Stimulated activated CD4-positive, alpha-beta T cell treated with anti-CD3 and anti-CD28 coated beads, Interleukin-15, amount 100 ng/mL, for 24 hours (primary cell): ENCODE measurements at places on chromosomes 16 and 17.

GRCh38 chr17:7775051-7775450 is 57.5 kb downstream of the DNAH2 start:
- DNase-seq: no peak

- DNase-seq: no peak
These were observed 3.1 kb downstream of the ITGB4 start for GRCh38 chr17:75724016-75725003.

- no peak for DNase-seq
These were observed 183.8 kb downstream of the CCDC182 start for GRCh38 chr17:57561072-57561861.

DNA sequence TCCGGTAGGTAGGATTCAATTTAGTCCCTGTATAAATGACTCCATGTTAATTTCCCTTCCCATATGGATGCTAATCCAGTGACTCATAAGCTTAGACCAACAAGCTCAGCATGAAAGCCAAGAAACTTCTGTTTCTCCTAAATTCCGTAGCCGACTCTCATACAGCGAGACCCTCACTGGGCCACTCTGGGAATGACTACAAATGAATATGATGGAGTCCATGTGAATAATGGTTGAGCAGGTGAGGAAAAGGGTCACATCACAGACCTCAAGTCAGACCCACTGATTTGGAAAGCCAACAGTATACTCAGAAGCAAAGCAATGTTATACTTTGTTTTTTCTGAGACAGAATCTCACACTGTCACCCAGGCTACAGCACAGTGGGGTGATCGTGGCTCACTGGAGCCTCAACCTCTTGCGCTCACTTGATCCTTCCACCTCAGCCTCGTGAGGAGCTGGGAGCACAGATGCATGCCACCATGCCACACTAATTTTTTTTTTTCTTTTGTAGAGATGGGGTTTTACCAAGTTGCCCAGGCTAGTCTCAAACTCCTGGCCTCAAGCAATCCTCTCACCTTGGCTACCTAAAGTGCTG is 14.6 kb downstream of the RSL1D1 start:
- DNase-seq: no peak

DNA sequence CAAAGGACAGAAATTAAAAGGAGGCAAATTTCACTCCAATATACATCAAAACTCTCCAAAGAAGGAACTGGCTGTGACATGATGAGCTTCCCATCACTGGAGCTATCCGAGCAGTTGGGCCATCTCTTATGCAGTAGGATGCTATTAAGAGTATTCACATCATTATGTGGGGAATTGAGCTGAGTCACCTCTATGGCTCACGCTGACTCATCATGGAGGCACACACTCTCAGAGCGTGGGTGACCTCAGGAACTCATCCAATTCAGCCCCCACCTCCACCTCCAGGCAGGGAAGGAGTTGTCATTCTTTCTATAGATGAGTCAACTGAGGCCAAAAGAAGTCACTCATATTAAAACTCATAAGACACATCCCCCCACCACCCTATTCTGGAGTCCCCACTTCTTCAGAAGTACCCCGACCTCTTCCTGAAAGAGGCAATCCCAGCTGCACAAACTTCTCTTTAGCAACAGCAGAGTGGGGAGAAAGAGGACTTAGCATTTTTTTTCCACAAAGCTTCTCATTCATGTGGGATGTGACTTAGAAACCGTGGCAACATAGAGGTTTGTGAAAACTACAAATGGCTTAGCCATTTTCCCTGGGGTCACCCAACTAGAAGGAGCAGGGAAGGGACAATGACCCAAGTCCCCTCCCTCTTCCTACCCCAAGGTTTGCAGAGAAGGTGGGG is 32.5 kb downstream of the ABCC12 start:
- DNase-seq: peak; percentile 86

GRCh38 chr17:4536742-4537411 is 18.3 kb downstream of the MYBBP1A start:
- no peak for DNase-seq

DNA sequence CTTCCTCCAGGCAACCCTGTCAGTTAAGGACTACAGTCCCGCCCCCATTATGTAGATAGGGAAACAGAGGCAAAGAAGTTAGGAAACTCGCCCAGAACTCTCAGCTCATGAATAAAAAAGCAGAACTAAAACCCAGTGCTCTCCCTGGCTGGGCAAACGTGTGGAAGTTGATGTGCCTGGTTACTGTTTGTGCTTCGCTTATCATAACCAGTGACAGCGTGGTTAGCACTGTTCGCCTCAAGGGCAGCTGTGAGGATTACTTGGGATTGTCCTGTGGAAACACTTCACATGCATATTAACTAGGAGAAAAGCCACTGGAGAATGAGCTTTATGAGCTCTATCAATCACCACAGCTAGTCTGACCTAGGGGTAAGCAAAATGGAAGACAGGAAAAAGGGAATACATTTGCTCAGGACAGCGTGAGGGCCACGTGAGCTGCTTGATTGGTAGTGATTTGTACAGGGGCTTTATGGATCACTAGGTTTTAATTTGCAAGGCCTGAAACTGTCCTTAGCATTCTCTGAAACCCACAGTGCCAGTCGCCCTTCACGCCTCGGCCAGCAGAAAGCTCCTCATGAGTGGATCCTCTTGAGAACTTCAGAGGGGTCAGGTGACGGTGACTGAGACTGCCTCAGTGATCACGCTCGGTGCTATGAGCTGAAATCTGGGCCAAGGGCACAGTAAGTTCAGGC is 19.9 kb downstream of the CYB5D2 start:
- no peak for DNase-seq

- DNase-seq: peak; percentile 40
These were observed 543 bp downstream of the ARHGAP23 start for GRCh38 chr17:38428643-38429371.

GRCh38 chr16:3485097-3485745 is 10.1 kb downstream of the C16orf90 start:
- no peak for DNase-seq

- no peak for DNase-seq
These were observed 43.7 kb downstream of the IRX5 start for GRCh38 chr16:54974367-54974766.
